ENCODE measurements at places on chromosomes 16 and 17.
A peak's percentile ranks its signal among the peaks of the same experiment; 100 is the strongest.

DNA sequence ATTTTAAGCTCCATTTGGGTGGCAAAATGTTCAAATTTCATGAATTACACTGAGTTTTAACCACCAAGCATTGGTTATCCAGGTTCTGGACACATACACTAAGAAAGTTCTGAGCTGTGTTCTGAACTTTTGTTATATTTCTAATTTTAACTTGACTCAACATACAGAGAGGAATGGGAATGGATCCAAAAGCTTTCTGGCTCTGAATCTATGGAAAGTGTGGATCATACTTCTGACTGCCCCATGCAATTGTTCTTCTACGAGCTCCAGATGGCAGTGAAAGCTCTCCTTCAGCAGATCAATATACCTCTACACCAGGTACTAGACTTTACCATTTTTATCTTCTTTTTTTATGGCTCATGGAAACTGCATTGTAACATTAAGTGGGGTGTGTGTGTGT lies 113.0 kb upstream of the NOG start:
- no peak for ATAC-seq

DNA sequence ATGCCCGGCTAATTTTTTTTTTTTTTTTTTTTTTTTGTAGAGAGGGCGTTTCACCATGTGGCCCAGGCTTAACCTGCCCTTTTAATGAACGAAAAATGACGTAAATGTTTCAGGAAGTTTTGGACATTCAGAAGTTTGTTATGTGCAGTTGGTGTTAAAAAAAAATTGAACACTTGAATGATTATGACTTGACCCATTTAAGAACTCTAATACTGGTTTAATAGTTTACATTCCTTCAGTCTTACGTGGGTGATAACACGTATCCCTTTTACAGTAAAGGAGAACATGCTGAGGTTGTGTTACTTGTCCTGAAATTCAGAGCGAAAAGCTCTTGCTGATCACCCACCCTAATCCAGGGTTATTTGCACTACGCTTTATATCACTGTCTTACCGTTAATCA lies 1.7 kb downstream of the MLYCD start:
- no peak for ATAC-seq

DNA sequence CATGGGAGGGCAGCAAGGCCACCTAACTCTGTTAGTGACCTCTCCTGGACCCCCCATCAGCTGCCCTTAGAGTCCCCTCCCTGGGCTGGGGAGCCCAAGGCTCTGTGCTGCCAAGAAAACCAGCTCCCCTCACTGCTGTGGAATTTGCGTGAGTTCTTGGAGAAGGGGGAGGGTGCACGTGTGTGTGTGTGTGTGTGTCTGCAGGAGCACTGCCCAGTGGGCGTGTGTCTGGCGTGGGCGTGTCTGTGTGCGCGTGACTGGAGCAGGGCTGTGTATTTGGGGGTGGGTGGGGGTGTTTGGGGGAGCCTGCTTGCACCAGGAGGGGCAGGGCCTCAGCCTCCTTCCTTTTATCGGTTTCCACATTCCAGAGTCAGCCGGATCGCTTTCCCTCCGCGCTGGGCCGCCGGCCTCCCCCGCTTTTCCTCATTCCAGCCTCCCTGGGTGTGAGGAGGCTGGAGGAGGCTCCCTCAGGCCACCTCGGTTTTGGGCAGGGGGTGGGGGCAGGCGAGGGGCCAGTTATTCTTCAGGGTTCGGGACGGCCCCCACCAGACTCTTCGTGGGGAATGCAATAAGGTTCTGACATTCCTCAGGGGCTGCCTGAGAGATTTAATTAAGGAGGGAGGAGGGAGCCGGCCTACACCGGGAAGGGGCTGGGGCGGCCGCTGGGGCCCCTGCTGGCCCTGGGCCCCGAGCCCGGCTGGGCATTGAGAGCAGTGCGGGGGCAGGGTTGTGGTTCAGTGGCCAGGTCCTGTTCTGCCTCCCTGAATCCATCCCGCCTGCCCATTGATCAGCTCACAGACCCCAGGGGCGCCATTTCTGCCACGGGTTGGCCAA lies 2.5 kb downstream of the VASN start:
- ATAC-seq, result peak; percentile 44

DNA sequence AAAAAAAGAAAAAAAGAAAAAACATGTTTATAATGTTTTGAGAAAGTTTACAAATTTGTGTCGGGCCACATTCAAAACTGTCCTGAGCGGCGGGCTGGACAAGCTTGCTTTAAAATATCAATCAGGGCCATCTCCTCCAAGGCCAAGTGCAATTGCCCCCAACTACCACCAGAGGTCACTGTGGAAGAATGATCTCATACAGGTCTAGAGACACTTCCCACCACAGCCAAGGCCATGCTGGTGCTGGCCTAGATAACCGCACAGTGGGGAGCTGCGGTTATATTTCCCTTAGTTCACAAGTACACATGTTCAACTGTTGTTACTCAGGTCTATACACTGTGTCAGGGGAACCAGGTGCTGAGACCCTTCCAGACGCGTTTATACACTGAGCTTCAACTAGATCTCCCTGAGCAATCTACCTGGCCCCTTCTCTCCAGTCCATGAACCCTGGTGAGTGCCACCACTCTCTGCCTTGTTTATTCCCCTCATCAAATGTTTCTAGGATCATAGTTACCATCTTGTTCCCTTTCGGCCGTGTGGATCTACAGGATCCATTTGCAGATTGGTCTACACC lies 83.8 kb upstream of the CCL2 start:
- ATAC-seq, result peak; percentile 89

DNA sequence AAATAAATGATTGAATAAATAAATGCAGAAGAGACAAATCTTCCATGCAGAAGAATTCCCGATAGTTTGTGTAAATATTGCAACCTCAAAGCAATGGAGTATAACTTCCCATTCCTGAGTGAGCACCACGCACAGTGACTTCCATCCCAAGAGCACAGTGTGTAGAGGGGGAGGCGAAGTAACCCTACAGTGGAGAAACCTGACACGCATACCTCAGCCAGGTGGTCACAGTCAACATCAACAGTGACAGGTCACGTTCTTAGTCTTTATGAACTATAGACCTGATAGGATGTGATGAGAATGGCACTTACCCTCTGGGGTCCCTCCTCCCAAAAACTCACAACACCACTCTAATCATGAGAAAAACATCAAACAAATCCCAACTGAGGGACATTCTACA lies 111.6 kb downstream of the DYNLRB2 start:
- ATAC-seq, result no peak

DNA sequence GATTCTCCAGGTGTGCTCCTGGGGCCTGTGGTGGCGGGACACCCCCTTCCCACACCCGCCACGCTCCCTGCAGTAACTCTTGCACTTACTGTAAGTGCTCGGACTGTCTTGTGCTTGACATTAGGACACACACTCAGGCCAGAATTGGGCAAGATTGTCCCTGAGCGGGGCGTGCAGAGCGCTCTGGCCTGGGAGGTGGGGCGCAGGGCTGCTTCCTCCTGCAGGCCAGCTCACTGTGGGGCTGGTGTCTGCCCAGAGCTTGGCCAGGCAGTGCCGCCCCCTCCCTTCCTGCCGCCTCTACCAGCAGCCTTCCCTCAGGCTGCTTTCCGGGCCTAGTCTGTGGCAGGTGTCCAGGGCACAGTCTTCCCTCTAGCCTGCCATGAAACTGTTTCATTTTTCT lies 6.1 kb upstream of the ATP6V0C start:
- no peak for ATAC-seq

- no peak for ATAC-seq
These were observed 109.0 kb downstream of the RAP1GAP2 start for GRCh38 chr17:2905269-2905668.

DNA sequence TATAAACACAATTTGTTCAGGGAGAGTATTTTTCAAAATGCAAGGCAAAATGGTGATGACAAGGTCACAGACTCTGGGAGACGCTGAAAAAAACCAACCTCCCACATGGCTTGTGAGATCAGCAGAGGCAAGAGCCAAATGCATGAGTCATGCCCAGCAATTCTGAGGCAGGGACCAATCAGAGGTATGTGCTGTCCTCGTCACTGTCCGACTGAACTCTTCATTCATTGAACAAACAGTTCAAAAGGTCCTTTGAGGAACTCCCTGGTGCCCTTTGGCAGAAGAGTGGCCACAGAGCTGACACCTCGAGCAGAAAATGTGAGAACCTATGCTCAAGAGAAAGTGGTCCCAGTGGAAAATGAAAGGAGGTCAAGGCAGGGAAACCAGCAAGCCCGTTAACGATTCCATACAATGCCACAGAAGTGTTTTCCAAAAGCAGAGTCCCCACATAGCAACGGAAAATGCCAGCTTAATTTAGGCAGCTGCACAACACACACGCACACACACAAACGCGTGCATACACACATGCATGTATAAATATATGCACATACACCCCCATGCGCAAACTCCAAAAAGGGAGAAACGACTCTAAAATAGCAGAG lies 50.9 kb downstream of the CDH11 start:
- ATAC-seq, result peak; percentile 93

DNA sequence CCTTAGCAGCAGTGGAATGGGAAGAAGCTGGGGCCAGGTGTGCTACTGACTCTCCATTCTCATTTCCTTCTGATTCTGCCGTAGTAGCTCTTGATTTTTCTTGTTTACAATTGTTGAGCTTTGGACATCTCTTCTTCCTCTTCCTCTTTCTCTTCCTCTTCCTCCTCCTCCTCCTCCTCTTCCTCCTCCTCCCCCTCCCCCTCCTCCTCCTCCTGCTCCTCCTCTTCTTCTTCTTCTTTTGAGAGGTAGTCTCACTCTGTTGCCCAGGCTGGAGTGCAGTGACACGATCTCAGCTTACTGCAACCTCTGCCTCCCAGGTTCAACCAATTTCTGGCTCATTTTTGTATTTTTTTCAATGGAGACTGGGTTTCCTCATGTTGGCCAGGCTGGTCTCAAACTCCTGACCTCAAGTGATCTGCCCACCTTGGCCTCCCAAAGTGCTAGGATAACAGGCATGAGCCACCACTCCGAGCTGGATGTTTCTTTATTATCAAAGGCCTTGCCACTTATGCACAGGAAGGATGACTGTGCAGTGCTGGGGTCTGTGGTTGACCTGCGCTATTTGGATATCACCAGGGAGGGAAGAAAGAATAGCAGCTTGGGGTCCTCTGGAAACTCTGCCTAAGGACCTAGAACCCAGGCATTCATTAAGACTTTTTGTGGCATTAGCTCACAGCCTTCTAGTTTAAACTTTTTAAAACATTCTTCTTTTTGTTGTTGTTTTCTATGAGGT lies 127.8 kb upstream of the KCNJ16 start:
- ATAC-seq, result no peak

DNA sequence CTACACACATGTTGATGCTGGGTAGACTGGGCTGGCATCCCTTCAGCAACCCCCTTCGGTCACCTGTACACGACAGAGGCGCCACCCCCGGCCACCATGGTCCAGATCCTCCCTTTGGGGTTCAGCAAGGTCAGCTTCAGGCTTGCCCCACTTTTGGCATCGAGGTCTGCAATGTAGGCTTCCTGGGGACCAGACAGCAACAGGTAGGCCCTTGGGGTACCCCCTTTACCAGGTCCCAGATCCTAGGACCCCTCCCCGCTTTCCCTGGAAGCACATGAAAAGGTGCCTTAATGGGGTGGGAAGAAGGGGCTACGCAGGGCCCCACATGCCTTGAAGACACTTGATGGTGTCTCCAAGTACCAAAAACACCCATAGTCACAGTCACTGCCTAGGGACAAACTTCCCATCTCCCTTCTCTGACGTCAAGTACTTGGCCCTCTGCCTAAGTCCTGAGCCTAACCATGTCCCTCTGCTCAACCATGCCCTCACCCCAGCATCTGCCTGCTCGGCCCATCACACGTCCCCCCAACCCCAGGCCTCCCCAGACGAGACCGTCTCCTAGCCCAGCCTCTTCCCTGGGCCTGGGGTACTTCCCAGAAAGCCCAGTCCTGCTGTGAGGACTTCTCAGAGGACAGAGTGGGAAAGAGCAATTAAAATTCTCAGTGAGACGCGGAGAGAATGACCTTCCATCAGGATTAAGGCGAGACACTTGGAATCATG lies 12.1 kb downstream of the ACLY start:
- peak; percentile 51 for ATAC-seq

- ATAC-seq, result no peak
These were observed 418.9 kb downstream of the CDH8 start for GRCh38 chr16:61617219-61617783.

DNA sequence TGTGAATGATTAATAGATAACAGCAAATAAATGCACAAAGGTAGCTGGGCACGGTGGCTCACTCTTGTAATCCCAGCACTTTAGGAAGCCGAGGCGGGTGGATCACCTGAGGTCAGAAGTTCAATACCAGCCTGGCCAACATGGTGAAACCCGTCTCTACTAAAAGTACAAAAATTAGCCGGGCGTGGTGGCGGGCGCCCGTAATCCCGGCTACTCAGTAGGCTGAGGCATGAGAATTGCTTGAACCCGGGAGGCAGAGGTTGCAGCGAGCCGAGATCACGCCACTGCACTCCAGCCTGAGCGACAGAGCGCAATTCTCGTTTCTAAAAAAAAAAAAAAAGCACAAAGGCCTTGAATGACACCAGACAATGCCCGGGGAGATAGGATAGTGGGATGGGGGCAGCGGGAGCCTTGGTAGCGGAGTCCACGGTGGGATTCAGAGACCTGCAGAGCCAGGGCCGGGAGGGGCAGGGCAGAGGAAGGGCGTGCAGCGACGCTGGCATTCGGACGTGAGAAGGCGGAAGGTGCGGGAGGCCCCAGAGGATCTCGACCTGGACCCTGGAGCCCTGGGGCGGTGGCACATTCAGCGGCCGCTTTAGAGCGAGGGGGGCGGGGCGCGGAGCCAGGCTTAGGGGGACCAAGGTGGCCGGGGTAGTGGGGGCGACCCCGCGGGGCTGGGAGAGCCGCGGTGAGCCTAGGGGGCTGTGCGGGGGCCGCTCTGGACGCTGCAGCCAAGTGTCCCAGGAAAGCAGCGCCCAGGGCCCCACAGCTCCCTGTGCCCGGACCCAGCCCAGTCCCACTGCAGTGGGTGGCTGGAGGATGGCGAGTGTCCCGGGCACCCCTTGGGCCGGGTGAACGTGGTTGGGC lies 999 bp upstream of the FLYWCH2 start:
- peak; percentile 43 for ATAC-seq

GRCh38 chr17:83009414-83010205 lies 69.8 kb upstream of the METRNL start:
- no peak for ATAC-seq

DNA sequence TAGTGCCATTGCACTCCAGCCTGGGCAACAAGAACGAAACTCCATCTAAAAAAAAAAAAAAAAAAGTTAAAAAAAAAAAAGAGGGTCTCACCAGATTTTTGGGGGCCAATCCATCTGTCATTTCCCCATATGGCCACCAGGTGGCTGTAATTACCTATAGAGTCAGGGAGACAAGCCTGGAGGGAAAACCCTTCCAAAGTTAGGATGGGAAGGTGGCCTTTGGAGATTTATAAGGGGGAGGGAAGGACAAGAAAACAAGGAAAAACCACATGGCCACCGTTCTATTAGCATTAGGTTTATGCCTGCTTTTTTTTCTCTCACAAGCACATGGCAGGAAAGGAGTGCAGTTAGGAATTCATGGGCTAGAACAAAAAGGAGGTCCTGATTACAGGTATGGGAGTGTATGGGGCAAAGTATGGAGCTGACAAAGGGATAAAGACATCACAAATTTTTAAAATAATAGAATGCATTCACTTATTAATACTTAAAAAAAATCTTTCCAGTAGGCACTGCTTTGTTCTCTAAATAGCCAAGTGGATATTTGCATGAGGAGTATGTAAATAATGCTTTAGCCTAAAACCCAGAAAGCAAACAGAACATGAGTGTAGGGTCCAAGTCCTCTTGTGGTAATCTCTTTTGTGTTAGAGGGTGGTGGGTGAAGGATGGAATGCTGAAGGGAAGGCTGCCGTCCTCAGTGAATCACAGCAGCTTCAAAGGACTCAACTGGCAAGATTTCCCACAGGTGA lies 5.1 kb downstream of the CYB5D1 start:
- ATAC-seq, result no peak

- ATAC-seq, result no peak
These were observed 93.0 kb downstream of the RAP1GAP2 start for GRCh38 chr17:2889256-2889655.
